ENCODE measurements at places on chromosomes 1 and 21.
A peak's percentile ranks its signal among the peaks of the same experiment; 100 is the strongest.

GRCh38 chr1:244065063-244065793 is 14.1 kb downstream of the ZBTB18 start:
- DNase-seq, result no peak

GRCh38 chr1:207893737-207894582 is 17.0 kb downstream of the CD34 start:
- DNase-seq, result no peak

GRCh38 chr1:176949033-176949662 is 215.4 kb downstream of the ASTN1 start:
- peak; percentile 19 for DNase-seq

GRCh38 chr1:77316006-77316405 is 34.2 kb downstream of the AK5 start:
- no peak for DNase-seq

DNA sequence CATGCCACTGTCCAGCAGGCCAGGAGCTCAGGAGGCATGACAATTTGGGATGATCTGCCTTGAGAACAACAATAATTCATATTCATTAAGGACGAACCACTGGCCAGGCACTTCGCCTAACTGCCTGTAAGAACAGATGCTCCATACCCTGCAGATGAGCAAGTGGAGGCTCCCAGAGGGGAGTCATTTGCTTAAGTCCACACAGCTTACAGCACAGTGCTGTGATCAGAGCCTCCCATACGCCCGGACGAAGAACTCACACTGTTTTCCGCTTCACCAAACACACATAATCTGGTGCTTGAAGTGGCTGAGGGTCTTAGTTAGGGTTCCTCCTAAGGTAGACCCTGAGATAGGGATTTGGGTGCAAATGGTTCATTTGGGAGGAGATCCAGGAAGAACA is 93.4 kb upstream of the KLHDC7A start:
- no peak for DNase-seq

- DNase-seq, result no peak
Observed at GRCh38 chr21:37041706-37042271, 31.1 kb downstream of the PIGP start.

DNA sequence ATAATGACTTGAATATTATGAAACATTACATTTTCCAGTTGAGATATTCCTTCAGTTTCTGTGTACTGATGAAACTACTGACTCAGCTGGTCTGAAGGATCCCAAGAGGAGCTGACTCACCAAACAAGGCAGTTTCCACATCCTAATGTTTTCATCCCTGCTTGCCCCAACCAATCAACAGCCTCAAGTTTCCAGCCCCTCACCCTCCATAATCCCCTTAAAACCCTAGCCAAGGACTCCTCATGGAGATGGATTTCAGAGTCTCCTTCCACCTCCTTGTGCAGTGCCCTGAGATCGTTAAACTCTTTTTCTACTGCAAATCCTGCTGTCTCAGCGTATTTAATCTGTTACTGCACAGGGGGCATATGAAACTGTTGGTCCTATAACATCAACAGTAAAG is 83.1 kb upstream of the HAO2 start:
- peak; percentile 7 for DNase-seq

DNA sequence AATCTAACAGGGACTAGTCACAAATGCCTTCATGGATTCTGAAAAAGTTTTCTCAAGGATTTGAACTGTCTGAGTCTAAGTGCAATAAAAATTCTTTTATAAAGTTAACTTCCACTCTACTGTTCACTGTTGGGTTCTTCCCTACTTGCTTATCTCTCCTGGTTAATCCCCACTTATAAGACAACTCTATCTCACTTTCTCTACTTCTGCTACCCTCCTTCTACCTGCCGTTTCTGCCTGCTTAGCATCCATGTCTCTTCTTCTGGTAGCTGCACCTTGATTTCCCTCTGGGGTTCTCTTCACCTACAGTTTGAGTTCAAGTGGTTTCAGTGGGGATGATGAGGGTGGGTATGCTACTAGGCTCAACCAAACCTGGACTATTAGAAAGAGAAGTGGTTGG is 6.0 kb downstream of the TSHB start:
- no peak for DNase-seq

GRCh38 chr1:149942207-149942606 is 5.5 kb upstream of the MTMR11 start:
- no peak for DNase-seq

DNA sequence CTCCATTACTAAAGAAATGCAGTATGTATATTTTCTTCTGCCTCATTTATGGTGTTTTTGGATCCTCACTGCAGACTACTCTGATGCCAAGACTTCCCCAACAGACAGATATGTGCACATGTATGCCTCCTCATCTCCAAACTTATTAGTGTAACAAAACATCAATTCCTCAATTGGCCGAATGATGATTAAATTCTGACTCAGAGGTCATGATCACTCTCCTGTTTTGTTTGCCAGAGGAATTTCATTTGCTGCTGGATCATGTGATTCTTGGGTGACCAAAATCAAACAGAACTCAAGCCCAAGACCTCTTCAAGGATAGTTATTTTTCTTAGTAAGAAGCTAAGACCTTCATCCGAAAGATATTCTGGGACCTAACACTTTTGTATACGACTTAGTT is 227.6 kb downstream of the LMO4 start:
- no peak for DNase-seq

DNA sequence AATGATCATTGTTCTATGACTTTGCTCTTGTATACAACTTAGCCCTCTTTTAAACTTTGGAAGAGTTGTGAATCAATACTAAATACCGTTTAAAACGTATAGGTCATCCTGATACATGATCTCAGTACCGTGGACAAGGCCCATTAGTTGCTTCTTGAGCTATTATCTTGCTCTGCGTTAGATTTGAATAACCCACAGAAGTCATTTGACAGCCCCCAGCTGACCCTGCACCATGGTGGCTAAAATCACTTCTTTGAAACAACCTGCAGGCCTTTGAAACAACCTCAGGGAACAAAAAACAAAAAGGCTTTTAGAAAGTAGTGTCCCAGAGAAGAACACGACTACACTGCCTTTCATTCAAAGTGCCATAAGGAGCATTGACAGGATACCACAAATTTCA is 473.0 kb upstream of the ADGRL2 start:
- DNase-seq, result no peak

DNA sequence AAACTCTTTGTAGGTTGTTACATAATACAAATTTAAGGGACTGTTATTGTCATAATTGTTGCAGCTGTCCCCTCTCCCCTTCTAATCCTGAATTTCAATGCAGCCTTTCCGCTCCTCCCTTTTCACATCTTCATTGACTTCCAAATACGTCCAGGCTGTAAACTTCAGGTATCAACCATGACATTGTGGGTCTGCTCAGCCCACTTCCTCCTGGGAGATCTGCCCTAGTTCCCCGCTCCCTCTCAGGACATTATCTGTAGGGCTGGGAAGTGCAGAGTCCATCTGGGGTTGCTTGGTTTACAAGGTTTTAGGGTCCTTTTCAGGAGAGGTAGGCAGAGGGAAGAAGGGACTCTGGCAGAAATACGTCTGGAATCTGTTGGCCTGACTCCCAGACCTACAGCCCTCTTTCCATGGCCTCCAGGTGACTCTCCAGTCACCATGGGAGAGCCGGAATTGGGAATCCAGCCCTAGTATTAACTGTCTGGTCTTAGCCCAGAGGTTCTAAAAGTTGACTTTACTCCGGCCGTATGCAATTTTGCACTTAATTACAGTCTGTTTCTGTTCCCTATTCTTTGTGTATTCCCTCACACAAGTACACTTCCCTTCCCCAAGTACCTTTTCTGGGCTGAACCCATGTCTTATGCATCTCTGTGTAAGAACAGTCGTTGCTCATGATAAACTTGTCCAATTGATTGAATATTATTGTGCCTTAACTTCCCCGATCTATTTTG is 4.7 kb upstream of the DENND2D start:
- DNase-seq, result peak; percentile 73

GRCh38 chr1:16920951-16921350 is 780 bp upstream of the CROCC start:
- no peak for DNase-seq
